ENCODE measurements at places on chromosomes 16 and 17. TPM values are rescaled to one million over a fixed set of nuclear protein-coding genes. Genes with fewer than 3 reads are reported as not detected.

DNA sequence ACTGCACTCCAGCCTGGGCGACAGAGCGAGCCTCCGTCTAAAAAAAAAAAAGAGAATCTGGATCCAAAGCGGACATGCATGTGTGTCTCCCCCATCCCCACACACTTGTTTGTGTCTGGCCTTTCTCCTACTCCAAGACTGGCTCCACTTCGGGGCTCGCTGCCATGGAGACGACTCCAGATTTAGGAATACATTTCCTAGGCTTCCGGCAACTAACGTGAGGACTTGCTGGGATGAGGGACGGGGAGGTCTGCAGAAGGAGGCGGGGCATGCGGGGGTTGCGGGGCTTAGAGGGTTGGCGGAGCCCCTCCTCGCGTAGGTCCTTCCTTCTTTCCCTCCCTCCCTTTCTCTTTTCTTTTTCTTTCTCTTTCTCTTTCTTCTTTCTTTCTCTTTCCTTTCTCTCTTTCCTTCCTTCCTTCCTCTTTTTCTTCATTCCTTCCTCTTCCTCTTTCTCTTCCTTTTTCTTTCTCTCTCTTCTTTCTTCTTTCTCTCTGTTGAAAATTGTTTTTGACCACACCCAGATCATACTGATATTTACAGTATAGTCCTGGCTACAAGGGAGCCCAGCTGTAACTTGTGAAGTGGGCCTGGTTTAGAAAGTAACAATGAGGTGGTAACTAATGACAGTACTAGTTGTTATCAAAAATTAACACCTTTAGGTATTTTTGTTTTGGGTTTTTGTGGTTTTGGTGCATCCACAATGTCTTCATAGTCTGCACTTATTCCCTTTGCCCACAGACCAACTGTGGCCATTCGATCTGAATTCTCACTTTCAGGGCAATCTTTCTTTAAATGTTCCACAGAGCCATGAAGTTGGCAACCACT lies 25.2 kb downstream of the MIS12 start:
- no peak for DNase-seq

DNA sequence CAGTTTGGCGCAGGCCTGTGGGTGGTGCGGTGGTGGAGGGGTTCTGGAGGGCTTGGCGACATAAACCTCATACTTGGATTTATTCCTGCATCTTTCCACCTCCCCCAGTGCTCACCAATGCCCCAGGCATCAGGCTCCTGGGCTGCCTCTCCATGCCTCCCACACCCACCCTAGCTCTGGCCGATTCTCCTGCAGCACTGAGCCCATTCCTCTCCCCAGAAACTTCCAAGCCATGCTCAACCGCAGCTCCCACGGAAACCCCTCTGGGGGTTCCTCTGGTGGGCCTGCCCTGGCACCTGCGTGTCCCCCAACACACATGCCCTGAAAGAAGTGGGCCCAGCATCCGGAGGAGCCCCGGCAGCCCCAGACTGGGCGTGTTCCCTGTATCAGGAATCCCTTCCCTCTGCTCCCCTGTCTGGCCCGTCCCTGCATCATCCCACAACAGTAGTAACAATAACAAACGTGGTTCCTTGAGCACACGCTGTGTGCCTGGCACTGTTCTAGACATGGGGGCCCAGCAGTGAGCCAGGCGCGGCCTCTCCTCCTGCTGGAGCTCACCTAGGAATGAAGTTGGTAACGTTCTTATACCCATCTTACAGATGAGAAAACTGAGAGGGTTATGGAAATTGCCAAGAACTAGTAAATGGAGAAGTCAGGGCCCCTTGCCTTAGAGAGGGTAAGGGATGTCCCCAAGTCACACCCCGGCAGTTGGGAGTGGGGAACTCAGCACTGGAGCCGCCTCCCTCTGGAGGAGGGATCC lies 2.3 kb downstream of the PRSS21 start:
- DNase-seq = no peak

GRCh38 chr16:78597809-78598570 lies 498.5 kb downstream of the WWOX start:
- no peak for DNase-seq

- DNase-seq = no peak
Measured at GRCh38 chr17:79757140-79757745, 20.7 kb upstream of the CBX2 start.

KRTAP9-2 gene
- polyA plus RNA-seq = not detected

CTRL gene
- 2.0 TPM for polyA plus RNA-seq

SGSM2 gene
- 21.0 TPM for polyA plus RNA-seq

IKZF3 gene
- polyA plus RNA-seq = 0.22 TPM

All from heart right ventricle (tissue), 16 donors.